ENCODE measurements at places on chromosomes 7 and 10.
A peak's percentile ranks its signal among the peaks of the same experiment; 100 is the strongest.

DNA sequence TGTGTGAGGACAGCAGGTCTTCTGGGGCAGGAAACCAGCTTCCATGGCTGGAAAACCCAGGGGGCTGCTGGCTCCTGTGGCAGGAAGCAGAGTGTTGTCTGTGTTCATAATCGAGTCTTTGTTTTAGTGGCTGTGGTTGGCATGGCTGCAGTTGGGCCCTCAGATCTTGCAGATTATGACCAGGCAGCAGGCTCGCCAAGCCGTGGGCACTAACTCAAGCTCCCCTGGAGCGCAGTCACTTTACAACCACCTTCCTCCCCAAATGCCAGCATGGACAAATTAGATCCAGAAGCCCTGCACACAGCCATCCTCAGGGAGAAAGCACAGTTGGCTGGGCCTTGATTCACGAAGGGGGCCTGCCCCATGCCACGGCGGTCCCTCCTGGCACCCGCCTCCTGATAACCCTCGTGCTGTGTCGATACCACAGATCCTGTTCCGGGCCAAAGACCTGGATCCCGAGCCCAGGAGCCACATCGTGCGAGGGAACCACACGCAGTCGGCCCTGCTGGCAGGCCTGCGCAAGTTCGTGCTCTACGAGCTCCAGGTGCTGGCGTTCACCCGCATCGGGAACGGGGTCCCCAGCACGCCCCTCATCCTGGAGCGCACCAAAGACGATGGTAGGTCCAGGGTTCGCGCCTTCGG is 552.5 kb upstream of the FOXK1 start:
- DNase-seq = no peak

- DNase-seq = no peak
Observed at GRCh38 chr10:78320506-78320905, 286.8 kb downstream of the RPS24 start.

- no peak for DNase-seq
Observed at GRCh38 chr10:42989481-42989921, 87.4 kb upstream of the RET start.

- DNase-seq = peak; percentile 65
Observed at GRCh38 chr10:35641676-35642034, 441 bp downstream of the FZD8 start.

GRCh38 chr10:49207936-49208487 is 19.8 kb upstream of the TMEM273 start:
- no peak for DNase-seq

DNA sequence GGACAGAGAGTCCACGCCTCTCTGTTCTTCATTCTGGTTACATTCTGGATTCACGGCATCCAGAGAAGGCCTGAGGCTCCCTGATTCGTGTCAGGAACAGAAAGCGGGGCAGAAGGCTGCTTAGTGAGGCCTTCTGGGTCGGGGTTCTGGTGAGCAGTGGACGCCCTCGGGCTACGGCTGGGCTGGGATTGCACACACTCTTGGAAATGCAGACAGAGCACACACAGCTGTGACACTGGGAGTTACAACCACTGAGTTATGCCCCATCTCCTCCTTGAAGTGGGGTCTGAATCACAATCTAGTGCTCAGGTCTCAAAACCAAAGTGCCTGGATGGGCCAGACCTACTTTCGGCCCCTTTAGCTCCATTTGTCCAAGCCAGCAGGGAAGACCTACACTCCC is 156.9 kb upstream of the GDF10 start:
- no peak for DNase-seq

- DNase-seq = no peak
Observed at GRCh38 chr10:74824900-74825370, 1.5 kb upstream of the KAT6B start.

- DNase-seq = no peak
Observed at GRCh38 chr7:77328669-77329068, 87.5 kb downstream of the GSAP start.

DNA sequence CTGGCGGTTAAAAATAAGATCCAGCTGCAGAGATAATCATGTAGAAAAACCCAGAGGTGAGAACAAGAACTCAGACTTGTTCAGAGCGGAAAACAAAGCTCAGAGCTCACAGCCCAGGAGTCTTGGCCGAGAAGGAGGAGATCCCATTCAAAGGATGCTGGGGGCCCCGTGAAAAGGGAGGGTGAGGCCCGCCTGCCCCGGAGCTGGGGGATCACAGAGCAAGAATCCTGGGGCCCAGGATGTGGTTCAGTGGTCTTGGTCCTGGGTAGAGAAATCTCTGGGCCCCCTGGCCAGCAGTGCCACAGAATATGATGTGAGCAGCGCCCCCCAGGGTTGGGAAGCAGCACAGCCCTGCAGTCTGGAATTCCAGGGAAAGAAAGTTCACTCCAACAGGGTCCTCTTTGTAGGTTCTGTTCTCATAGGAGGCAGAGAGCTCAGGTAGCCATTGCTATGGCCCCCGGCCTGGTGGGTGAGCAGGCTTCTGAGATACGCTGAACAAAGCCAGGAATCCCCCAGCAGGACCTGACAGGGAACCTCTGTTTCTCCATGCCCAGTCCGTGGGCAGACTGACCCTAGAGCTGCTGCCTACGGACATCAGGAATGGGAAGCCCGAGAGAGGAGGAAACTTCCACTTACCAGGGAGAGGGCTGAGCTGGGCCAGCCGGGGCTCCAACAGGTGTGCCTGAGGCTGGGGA is 77.7 kb upstream of the GNA12 start:
- no peak for DNase-seq

- DNase-seq = no peak
Observed at GRCh38 chr7:50209461-50210135, 94.9 kb upstream of the IKZF1 start.

DNA sequence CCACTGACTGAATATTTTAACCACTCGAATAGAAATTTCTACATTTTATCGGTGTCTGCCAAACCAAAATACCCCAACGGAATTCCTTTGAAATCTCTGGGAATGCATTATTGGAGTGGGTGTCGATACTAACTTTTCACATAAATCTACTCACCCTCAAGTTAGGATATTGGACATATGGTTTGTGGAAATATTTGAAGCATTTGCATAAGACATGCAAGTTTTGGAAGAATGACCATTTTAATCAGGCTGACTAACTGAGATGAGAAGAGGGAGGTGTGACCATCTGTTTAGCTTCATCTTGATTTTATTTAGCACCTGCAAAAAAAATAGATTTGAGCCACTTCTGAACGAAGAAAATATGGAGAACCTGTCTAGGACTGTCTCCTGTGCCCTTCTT is 61.2 kb downstream of the KLF6 start:
- no peak for DNase-seq

GRCh38 chr7:141043616-141044015 is 28.9 kb upstream of the MRPS33 start:
- DNase-seq = no peak

DNA sequence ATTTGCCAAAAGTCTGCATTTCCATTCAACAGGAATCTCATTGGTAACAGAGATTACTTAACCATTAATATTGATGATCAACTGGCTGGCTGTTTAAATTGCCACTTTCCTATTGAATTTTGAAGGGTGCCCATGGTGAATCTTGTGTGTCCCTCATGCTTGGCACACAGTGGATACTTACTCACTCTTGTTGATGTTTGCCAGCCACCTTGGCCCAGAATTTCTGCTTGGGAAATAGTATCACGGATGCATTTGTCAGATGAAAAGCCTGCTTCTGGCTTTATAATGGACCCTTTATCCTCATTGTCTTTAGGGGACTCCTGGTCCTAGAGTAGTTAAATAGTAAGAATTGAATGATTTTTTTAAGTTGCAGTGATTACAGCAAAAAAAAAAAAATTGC is 52.0 kb downstream of the MMRN2 start:
- no peak for DNase-seq

DNA sequence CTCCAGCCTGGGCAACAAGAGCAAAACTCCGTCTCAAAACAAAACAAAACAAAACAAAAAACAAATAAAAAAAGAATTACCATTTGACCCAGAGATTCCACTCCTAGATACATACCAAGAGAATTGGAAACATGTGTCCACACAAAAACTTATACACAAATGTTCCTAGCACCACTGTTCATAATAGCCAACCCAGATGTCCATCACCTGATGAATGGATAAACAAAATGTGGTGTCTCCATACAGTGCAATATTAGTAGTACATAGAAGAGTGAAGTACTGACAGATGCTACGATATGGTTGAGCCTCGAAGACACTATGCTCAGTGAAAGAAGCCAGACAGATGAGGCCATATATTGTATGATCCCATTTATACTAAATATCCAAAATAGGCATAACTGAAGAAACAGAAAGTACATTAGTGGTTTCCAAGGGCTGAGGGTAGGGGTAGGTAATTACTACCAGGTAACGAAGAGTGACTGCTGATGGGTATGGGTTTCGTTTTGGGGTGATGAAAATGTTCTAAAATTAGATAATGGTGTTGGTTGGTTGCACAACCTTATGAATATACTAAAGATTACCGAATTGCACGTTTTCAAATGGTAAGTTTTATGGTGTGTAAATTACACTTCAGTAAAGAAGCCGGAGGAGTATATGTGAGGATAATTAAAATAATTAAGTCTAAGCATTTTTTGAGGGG is 20.0 kb downstream of the MYO1G start:
- no peak for DNase-seq

- no peak for DNase-seq
Observed at GRCh38 chr10:131517781-131518180, 206.3 kb upstream of the TCERG1L start.

DNA sequence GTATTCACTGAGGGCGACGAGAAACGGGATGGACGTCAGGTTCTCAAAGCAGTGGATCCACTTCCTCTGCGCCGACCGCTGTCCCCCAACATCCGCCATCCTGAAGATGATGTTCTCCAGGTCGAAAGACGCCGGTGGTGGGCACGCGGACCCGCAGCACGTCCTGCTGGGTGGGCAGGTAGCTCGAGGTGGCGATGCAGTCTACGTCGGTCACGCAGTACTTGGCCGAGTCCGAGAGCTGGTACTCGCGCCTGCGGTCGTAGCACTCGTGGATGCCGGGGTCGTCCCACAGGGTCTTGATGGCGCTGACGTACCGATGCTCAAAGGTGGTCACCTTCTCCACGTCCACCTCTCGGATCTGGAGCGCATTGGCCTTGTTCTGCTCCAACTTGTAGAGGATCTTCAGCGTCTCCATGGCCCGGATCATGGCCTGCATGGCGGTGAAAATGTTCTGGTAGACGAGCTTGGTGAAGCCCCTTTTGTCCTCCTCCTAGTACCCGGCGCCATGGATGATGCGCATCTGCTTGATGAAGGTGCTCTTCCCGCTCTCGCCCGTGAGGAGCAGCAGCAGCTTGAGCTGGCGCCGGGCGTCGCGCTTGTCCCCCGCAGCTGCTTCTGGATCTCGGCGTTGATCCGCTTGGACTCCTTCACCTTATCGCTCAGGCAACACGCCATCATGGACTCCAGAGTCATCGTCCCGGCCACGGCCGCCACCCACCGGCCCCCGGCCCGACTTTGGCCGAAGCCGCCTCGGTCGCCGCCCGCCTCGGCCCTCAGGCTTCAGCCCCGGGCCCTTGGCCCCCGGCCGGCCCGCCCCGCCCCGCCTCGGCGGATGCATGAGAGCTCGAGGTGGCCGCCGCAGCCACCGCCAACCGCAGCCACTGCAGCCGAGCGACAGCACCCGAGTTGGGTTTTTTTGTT is 122.9 kb upstream of the KCTD7 start:
- no peak for DNase-seq

GRCh38 chr10:653991-654646 is 35.3 kb downstream of the DIP2C start:
- DNase-seq = no peak

- no peak for DNase-seq
Observed at GRCh38 chr10:15122477-15123030, 25.4 kb downstream of the RPP38 start.

- DNase-seq = no peak
Observed at GRCh38 chr10:132776186-132776585, 9.8 kb downstream of the NKX6-2 start.

DNA sequence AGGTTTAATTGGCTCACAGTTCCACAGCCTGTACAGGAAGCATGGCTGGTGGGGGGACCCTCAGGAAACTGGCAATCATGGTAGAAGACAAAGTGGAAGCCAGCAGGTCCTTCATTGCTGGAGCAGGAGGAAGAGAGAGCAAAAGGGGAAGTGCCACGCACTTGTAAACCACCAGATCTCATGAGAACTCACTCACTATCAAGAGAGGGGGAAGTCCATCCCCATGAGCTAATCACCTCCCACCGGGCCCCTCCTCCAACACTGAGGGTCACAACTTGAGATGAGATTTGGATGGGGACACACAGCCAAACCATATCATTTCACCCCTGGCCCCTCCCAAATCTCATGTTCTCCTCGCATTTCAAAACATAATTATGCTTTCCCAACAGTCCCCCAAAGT is 171.9 kb upstream of the CACNA2D1 start:
- no peak for DNase-seq

- DNase-seq = no peak
Observed at GRCh38 chr7:150666412-150666811, 19.1 kb upstream of the GIMAP2 start.

DNA sequence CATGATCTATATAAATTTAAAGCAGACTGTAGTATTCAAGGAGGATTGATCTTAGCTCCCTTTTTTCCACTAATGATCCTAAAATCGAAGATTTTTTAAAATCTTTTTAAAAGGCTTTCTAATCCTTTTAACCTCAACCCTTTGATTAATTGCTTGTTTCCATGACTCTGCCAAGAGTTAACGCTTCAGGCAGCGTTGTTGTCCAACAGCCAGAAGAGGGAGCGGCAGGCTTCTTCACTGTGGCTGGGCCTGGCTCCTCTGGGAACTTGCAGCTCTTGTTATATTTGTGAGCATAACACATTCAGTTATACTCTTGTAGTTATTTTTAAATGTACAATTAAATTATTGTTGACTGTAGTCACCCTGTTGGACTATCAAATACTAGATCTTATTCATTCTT is 26.3 kb downstream of the CRCP start:
- peak; percentile 57 for DNase-seq

DNA sequence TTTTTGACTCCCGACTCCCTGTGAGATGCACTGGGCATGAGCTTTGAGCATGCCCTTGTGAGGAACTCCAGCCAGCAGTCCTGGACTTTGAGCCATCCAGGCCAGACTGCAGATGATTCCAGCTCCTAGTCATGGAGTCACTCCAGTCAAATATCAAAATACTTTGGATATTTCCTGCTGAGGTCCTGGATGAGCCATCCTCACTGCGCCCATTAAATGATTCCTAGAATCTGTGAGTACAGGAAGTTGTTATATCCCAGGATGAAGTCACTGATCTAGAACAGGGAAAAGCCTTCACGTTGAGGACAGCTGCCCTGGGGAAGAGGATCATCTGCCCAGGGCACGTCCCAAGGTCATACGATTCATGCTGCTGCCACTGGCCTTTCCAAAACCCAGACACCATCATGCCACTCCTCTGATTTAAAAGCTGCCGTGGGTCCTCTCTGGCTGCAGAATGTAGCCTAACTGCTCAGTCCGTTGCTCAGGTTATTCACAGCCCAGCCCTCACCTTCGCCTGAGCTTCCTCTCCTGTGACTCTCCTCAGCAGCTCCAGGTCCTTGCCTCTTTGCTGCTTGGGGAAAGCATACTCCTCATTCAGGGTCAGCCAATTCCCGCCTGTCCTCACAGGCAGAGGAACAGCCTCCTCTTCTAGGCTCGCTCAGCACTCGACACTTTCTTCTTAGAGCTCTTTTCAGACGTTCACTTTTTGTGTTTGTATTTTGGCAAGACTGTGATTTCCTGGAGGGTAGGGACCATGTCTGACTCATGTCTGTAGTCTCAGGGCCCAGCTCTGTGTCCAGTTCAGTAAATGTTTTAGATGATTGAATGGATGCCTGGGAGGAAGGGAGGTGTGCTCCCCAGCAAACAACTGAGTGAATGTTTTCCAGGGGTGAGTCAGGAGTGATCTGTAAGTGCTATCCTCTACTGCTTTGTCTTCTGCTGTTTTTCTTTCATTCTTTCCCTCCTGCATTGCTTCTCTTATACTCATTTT is 157.8 kb downstream of the SNX10 start:
- DNase-seq = no peak
